ENCODE measurements at places on chromosomes 12 and 14.

- DNase-seq = no peak
These were observed 6.5 kb downstream of the SH2B3 start for GRCh38 chr12:111412007-111412829.

- DNase-seq = no peak
These were observed 496.8 kb downstream of the EGLN3 start for GRCh38 chr14:33454022-33454595.

GRCh38 chr14:35406506-35407305 is 2.2 kb upstream of the NFKBIA start:
- peak; percentile 60 for DNase-seq

DNA sequence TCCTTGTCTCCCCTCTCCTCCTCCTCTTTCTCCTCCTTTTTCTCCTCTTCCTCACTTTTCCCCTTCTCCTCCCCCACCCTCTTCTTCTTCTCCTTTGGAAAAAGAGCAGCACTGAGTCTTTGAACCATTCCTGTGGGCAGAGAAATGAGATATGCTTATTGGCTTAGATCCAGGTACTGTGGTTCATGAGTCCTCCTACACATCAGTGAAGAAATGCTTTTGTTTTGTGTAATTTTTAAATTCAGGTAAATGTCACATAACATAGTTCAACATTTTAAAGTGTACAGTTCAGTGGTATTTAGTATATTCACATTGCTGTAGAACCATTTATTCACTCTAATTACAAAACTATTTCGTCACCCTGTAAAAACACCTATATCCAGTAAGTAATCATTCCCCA is 402.1 kb downstream of the AACS start:
- no peak for DNase-seq

GRCh38 chr12:131615326-131616042 is 95.4 kb upstream of the SFSWAP start:
- DNase-seq = peak; percentile 58

DNA sequence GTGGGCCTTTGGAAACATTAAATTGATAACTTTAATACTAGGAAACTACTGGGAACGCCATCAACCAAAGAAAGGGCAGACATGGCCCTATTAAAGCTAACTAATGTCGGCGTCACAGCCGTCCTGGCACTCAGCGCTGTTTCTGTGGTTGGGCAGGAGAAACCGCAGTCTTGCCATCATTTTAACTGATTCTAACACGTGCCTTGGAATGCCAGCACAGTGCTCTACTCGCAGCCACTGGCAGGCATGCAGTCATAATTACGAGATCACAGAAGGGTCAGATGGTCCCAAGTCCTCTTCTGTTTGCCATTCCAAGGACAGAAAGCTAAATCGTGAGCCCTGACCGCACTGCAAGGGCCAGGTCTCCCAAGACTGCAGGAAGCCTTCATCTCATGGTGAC is 75.2 kb downstream of the RIMBP2 start:
- DNase-seq = no peak

DNA sequence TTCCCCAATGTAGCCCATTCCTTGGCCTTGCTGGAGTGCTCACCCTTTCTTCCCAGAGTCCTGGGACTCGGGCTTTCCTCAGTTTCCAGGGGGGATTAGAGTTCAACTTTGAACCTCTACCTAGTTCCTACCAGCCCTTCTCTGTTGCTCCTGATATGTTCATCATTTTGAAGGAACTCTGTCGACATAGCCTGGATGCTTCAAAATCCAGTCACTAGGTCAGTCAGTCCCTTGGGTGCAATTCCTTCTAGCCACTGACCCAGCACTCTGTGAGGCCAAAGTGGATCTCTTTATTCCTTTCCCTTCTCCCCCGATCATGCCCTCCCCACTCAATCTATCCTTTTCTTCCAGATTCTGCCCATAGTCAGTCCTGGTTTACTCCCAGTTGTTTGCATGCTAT is 72.3 kb upstream of the TMCC3 start:
- no peak for DNase-seq

GRCh38 chr12:19970116-19970515 is 398.2 kb upstream of the PDE3A start:
- DNase-seq = peak; percentile 45

GRCh38 chr14:102907303-102907844 is 15.1 kb upstream of the AMN start:
- no peak for DNase-seq

GRCh38 chr14:73237219-73237785 is at the start of gene PAPLN:
Gene PAPLN (plus strand): TSS chr14:73237506. CDS start chr14:73239779, 2,273 bp downstream.
- DNase-seq = peak; percentile 16

- DNase-seq = no peak
These were observed 42.4 kb upstream of the GPATCH2L start for GRCh38 chr14:76109087-76109880.

GRCh38 chr14:31190717-31191263 is 16.8 kb downstream of the HECTD1 start:
- no peak for DNase-seq

- DNase-seq = no peak
These were observed 118.9 kb downstream of the STAB2 start for GRCh38 chr12:103705927-103706326.

GRCh38 chr14:76541594-76542219 is 165.8 kb downstream of the ESRRB start:
- DNase-seq = no peak

DNA sequence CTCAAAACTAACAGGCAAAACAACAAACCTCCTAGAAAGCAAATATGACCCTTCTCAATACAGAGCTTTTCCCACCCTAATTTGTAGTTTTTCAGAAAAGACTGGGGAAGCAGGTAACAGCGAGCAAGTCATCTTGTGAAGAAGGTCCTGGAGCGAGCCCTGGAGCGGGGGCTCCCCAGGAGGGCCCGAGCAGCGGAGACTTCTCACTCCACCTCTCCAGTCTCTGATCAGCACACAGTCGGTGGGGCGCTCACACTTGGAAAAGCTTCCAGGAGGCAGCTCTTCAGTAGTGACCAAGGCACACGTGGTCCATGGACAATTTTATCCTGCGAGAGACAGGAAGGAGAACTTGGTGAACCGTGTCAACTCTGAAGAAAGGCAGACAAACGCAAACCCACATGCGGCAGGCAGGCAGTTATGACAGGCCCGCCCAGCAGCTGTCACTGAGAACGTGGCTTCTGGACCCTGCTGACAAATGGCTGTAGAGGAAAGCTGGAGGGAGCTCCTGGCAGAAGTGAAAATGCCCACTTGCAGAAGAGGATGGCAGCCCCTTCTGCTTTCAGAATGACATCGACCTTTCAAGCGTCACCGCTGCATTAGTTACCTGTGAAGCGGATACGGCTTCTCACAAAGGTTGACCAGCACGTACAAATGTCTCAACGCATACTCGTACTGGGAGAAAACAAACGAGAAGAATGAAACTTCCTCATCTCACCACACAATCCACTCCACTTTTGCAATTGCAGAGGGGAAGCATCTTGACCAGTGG is 44.2 kb downstream of the LGMN start:
- no peak for DNase-seq

DNA sequence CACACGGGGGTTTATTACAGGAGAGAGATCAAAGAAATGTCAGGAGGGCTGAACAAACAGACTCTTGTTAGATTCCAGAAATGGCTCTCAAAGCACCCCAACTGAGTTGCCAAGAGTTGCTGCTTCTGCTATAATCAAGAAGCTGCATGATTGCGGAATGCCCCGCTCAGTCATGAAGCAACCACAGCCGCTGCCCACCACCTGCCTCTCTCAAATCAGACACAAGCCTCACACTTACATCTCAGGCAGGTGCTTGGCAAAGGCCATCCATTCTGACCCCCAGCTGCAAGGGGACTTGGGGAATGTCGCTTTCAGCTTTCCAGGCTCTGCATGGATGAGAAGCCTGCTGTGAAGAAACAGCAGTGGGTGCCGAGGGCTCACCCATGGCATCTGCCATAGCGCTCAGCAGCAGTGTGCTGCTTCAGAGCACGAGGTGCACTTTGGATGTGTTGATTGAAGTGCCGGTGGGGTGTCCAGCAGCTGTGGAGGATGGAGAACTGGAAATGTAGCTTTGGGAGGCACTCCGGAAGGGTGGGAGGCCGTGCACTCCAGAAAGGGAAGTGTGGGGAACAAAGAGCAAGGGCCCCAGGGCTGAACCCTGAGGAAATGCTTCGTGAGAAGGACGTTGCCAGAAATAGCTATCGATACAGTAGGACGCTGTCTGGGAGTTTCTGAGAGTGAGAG is 37.7 kb downstream of the LRRC74A start:
- no peak for DNase-seq

DNA sequence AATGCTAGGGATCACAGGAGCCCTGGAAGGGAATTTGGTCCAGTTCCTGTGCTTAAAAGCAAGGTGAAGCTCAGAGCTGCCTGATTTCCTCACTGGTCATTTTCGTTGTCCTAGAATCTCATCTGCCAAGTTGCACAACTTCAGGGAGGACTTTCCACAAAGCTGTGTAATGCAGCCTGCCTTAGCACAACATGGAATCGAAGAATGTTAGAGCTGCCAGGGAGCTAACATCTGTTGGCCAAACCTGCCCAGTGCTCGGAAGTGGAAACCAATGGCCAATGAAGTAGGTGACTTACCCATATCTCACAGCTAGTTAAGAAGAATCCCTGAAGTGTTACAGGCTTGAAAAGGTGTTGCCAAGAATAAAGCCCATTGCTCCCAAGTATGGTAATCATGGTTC is 79.9 kb upstream of the SSTR1 start:
- DNase-seq = no peak

GRCh38 chr12:117513353-117513752 is 151.9 kb upstream of the NOS1 start:
- DNase-seq = no peak

DNA sequence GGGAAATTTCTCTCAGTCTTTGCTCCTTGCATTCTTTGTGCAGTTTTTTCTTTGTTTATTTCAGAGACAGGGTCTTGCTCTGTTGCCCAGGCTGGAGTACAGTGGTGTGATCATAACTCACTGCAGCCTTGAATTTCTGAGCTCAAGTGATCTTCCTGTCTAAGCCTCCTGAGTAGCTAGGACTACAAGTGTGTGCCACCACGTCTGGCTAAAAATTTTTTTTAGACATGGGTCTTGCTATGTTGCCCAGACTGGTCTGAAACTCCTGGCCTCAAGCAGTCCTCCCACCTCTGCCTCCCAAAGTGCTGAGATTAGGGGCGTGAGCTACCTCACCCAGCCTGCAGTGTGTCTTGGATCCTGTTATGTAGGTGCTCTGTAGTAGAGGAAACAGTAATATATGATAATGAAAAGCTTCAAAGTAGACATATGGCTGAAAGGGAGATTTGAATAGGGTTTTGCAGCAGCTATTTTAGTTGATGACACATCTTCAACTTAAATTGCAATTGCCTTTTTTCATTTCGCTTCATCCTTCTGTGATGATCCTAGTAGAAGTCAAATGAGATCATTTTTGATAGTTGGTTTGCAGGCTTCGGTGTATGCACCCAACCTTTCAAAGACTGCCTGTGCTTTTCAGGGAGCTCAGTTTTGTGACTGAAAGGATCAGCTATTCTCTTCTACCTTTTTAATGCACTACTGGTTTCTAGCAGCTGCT is 75.4 kb downstream of the FUT8 start:
- no peak for DNase-seq

GRCh38 chr12:132513070-132513398 is 23.1 kb downstream of the FBRSL1 start:
- DNase-seq = no peak

- no peak for DNase-seq
These were observed 12.5 kb downstream of the AHSA1 start for GRCh38 chr14:77470224-77470870.

DNA sequence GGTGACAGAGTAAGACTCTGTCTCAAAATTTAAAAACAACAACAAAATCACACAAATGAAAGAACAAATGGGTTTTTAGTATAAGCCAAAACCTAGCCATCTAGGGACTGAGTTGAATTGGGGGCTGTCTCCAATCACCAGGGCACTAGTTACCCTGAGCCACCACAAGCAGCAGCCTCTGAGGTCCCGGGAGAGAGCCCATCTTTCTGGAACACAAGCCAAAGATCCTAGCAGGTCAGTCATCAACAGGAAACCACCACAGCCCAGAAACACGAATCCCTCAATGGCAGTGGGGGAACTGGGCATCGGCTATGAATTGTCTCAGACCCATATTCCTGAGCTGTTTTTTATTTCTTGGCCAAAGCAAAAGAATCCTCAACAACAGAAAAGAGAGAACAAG is 75.3 kb downstream of the KDM2B start:
- peak; percentile 63 for DNase-seq

DNA sequence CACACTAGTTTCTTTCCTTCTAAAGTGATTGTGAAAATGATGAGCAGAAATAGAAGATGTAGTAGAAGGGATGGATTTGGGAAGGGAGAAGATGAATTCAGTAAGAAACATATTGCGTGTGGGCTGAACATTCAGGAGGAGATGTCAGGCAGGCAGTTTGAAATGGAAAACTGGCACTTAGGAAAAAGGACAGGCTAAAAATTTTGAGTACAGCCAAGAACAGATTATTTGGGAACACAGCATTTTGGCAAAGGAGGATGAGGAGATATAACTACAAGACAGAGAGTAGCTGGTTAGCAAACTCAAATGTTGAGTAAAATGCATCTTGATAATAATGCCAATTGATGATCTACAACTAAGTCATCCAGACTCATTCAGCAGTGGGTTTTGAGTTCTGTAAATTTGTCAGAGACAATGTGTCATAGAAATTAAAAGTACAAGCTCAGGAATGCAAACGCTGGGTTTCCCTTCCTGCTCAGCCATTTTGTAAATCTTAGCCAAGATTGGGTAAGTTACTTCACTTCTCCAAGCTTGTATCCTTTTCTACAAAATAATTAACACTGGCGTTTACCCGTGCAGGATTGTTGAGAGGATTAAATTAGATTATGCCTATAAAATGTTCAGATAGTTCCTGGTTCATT is 255.0 kb downstream of the NAV3 start:
- DNase-seq = peak; percentile 2

DNA sequence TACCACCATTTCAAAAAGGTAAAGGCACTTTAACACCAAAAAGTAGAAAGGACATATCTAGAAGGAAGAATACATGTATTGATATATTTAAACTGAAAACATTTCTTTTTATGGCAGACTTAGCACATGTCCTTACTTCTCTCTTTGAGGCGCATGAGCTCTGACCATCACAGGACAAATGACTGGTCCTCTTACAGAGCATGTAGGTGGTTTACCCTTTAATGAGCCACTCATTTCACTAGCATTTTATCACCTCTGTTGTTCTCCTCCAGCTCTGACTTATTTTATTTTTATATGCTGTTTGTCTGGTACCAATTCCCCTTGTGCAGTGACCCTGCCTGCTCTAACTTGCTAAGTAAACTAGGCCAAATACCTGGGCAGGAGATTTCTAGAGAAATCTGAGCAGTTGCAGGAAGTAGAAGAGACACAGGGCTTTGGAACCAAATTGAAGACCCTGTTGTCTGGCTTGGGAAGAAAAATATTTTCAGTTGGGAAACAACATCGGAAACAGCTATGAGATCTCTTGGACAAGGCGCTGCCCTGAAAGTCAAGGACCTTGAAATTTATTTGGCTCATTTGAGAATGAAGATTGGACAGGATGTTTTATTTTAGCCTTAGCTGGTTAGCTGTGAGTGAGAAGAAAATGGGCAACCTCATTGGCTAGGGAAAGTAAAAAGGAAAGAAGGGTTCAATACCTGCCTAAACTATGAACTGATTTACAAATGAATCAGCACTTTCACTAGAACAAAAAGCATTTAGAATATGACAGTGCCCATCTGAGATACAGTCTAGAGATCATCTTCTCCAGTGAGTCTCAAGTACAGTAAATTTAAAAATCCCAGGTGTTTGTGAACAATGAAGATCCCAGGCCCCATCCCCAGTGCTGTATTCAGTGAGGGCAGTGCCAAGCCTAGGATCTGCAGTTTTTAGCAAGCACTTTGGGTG is 374.4 kb downstream of the ZFP36L1 start:
- no peak for DNase-seq

GRCh38 chr12:131507881-131508280 is 203.0 kb upstream of the SFSWAP start:
- DNase-seq = no peak
